ENCODE measurements at places on chromosomes 12 and 14. TPM values are rescaled to one million over a fixed set of nuclear protein-coding genes. Genes with fewer than 3 reads are reported as not detected.

The PIANP gene
- 0.13 TPM for total RNA-seq

The RAD9B gene
- 0.98 TPM for total RNA-seq

DNA sequence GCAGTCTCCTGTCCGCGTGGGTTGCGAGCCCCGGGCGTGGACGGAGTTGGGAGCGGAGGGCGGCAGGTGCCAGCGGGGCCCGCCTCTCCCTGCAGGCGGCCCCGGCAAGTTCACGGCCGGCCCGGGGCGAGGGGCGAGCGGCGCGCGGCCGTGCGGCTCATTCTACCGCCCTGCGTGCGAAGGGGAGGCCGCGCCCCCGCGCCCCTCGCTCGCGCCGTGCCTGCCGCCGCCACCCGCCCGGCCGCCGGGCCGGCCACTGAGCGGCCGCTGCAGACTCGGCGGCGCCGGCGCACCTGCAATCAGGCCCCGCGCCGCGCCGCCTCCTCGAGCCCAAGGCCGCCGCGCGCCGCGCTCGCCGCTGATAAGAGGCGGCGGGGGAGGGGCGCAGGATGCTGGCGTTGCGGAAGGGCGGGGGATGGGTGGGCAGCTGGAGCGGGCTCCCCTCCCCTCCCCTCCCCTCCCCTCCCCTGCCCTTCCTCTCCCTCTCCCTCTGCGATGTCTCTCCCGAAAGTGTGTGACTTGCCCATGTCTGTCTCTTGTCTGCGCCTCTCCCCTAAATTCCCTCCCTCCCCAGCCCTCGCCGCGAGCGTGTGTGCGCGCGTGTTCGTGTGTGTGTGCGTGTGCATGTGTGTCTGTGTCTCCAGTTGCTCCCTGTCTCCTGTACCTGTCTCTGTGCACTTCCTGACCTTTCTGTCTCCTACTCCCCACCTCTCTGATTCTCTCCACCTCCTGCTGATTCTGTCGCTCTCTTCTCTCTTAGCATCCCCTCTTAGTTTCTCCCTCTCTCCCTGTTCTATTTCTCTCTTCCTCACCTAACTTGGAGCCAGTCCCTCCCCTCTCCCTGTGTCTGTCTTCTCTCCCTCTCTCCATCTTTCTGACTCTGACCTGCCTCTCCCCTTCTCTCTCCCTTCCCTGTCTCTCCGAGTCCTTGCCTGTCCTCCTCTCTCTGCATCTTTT is 768.1 kb upstream of the TBX3 start:
- no peak for DNase-seq

DNA sequence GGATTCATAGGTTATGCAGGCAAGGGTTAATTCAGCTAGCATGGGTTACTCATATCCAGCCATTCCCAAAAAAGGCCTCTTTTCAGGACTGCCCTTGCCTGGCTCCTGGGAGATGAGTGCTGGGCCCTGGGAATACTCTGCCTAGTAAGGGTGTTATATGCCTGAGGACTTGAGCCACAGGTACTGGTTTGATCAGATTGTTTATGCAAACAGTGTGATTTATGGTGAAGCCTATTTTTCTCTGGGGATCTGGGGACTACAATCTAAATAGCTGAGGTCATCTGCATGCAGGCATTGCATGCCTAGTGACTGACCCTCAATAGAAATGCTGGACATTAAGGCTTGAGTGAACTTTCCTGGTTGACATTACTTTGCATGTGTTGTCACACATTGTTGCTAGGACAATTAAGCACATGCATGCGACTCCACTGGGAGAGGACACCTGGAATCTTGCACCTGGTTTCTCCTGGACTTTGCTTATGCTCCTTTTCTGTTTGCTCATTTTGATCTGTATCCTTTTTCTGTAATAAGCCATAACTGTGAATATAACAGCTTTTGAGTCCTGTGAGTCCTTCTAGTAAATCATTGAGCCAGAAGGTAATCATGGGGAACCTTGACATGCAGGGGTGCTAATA is 73.0 kb downstream of the RAD51B start:
- DNase-seq: no peak

DNA sequence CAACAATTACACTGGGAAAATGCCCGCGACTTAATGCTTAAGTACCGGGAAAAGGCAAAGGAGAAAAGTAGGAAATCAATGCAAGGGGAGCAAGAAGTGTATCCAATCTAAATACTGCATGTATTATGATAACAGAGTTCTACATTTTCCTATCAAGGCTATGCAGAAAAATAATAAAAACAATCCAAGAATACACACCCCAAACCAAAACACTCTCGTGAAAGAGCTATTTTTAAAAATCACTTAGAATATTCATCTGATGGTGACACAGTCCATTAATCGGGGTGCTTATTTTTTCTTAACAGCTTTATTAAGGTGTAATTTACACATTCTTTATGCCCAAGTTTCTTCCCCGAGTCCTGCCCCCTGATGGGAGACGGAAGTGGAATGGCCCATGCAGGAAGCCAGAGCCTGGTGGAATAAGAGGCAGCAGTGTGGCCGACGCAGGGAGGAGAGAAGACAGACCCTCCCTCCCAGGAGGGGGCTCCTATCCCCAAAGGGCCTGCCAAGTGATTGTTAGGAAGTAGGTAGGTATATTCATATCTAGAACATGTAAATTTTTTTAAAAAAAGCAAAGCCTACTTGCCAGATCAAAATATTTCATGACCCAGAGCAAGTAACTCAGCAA is 174.3 kb downstream of the FOXN3 start:
- DNase-seq: no peak

GRCh38 chr14:50920482-50921230 is 23.6 kb downstream of the PYGL start:
- DNase-seq: no peak
